RKO (cell line): ENCODE measurements at places on chromosomes 2 and 18.

- no peak for DNase-seq
Measured at GRCh38 chr2:230090967-230091366, 22.2 kb upstream of the SLC16A14 start.

GRCh38 chr2:128409326-128410034 lies 90.8 kb upstream of the HS6ST1 start:
- no peak for DNase-seq

- DNase-seq = no peak
Measured at GRCh38 chr2:85903849-85904248, 15.1 kb upstream of the ST3GAL5 start.

DNA sequence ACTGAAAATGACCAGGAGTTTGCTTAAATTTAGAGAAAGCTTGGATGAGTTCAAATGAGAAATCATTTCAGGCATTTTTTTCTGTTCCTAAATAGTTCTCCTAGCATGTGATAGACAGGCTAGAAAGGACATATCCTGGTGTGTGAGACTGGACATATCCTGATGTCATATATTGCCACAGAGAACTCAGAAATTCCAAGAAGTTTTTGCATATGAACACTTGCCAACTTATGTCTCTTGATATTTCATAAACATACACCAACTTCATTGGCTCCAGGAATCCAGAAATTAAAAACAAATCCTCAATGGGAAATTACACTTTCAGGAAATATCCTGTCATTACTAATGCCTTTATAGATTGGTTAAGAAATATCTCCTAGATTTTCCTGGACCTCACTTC lies 2.9 kb upstream of the SERPINB4 start:
- no peak for DNase-seq

- no peak for DNase-seq
Measured at GRCh38 chr2:240958366-240959213, 39.8 kb upstream of the SNED1 start.

DNA sequence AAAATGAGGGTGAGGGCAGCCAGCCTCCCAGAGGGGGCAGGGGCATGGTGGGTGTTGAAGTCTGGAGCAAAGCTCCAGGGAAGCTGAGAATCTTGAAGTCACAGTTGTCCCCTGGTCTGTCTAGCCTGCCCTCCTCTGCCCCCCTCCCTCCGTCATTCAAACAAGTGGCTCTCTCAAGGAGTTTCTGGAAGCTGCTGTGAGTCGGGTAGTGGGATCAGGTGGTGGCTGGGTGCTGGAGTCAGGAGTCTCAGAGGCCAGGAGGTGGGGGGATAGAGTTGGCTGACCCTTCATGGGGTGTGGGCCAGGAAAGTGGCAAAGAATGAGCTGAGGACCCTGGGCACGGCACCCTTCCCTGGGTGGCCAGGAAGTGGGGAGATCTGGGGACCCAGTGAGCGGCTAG lies 495 bp upstream of the ASIC4 start:
- DNase-seq = no peak

GRCh38 chr2:217804791-217805667 lies 197.8 kb downstream of the TNS1 start:
- DNase-seq = no peak

- DNase-seq = no peak
Measured at GRCh38 chr2:149200109-149200520, 130.3 kb upstream of the LYPD6 start.

DNA sequence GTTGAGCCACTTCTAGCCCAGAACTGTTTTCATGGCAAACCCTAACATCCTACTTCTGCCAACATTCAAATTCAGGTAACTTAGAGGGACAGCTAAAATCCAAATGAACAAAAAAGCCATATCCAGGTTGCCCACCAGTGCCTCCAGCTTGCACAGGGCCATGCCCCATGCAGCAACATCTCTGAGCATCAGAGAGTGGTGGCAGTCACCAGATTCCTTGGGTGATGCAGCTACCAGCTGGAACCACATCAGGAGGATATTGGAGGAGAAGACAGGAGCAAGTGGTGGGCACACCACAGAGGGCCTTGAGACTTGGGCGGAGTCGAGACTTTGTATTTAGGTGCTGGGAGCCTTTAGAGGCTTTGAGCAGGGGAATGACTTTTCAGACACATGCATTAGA lies 50.5 kb downstream of the SDC1 start:
- no peak for DNase-seq

GRCh38 chr2:128354161-128354560 lies 35.5 kb upstream of the HS6ST1 start:
- no peak for DNase-seq

GRCh38 chr2:50635824-50636223 lies 396.1 kb downstream of the NRXN1 start:
- no peak for DNase-seq

GRCh38 chr2:72747344-72747743 lies 78.5 kb downstream of the EXOC6B start:
- no peak for DNase-seq

- no peak for DNase-seq
Measured at GRCh38 chr2:158046121-158046880, 55.4 kb upstream of the UPP2 start.

DNA sequence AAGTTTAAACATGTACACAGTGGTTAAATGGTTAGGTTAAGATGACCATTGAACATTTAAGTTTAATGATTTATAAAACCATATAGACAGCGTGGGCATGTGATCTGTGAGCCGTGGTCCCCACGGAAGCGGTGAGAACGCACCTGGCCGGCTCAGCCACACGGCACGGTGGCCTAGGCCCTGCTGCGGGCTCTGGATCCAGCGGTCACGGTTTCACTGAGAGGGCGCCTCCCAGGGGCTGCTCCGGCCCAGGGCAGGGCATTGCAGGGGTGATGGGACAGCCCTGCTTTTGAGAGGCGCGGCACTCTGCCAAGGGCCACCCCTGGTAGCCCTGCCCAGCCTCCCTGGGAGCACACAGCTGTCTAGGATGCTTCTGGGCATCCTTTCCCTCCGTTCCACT lies 124.9 kb downstream of the RGPD3 start:
- no peak for DNase-seq

DNA sequence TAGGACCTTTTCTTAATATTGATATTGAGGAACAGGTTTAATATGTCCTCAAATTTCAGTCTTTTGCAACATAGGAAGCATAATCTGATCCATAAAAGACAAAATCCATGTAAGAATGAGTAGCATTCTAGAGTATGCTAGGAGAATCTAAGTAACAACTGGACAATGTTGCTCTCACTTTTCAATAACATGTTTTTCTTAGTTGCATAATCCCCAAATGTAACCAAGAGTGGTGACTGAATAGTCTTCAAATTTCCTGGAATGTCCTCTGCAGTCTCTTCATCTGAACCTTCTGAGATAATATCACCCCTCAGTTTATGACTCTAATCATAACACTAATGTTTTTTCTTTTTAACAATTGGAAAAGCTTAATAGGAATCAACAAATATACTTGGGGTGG lies 110.0 kb upstream of the ZEB2 start:
- DNase-seq = no peak

DNA sequence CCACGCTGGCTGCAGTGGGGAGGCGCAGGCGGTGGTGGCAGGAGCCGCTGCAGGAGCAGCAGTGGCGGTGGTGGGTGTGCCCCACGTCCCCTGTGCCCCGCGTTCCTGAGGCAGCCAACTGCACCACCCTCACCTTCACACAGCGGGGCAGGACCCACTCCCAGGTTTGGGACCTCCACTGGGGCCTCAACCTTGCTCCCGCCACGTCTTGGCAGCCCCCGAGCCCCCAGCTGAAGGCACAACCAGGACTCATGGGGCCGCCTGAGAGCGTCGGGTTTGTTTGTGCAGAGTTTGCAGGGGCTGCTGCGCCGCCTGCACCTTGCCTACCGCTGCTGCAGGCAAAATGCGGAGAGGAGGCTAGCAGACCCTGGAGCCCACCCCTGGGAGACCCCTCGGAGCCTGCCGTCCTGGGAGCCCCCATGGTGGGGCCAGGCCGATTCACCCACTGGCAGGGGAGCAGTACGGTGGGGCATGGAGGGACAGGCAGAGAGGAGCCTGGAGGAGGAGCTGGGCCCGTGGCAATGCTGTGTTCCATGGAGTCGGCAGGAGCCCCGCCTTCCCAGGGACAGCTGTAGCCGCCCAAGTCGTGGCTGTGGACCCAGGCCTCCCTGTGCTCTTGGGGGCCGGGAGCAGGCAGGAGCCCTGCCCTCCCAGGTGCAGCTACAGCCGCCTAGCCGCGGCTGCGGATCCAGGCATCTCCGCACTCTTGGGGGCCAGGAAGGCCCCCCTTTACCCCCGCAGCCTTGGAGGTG lies 14.7 kb upstream of the EML6 start:
- DNase-seq = no peak
